Fibroblast of the aortic adventitia (primary cell): ENCODE measurements at places on chromosomes 12 and 14. TPM values are rescaled to one million over a fixed set of nuclear protein-coding genes. Genes with fewer than 3 reads are reported as not detected.

- DNase-seq: peak; percentile 44
Observed at GRCh38 chr14:70027785-70028428, 148.7 kb downstream of the SMOC1 start.

- DNase-seq: peak; percentile 29
Observed at GRCh38 chr12:114834621-114835020, 150.6 kb upstream of the TBX3 start.

DNA sequence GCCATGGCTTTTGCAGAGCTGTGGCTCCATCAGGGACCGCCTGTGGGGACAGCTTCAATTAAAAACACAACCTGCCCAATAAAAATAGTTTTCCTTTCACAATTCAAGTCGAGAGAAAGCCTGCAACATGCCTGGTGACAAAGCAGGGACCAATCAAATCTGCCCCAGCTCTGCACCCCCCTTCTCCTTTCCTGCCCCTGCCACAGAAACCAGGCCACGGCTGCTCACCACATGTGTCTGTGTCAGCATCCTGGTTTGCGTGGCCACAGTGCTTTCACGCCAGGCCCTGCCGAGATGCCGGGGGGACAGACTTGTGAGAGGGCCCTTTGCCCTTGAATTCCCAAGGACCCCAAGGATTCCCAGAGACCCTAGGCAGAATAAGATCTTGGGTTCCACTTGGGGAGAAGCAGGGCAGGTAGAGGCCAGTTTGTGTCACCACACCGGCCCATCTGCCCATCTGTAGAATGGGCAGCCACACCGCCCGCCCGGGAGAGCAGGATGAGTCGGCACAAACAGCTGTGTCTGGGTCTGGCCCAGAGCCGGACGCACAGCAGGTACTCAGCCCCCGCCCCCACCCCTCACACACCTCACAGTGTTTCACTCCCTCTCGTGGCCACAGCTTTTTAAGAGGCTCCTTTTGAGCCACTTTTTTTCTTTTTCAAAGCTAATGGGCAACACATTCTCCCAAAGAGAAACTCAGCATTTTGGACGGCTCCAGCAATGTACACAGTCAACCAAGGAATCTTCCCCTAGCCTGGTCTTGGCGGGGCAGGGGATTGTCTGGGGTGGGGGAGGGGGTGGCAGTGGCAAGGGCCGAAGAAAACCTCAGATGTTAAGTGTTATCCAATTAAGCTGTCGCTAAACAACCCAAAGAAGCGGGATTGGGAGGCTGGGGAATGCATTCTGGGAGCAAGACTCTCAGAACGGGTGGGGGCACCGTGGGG lies 41.5 kb downstream of the BCL11B start:
- no peak for DNase-seq

- DNase-seq: no peak
Observed at GRCh38 chr12:3833670-3834310, 39.4 kb downstream of the PARP11 start.

LRR1 gene
- 10.6 and 33.4 TPM in 2 replicates for total RNA-seq
